ENCODE measurements at places on chromosomes 5 and 9. TPM values are rescaled to one million over a fixed set of nuclear protein-coding genes. Genes with fewer than 3 reads are reported as not detected.

Gene TLR4
- 0.12 TPM for total RNA-seq

Gene PKD2L2
- not detected for total RNA-seq

Gene TAF11L10
- not detected for total RNA-seq

Gene ARL14EPL
- total RNA-seq = 0.66 TPM

Gene MELK
- total RNA-seq = 20.8 TPM

Gene PIP5K1B
- 8.6 TPM for total RNA-seq

Gene SEMA5A
- 0.52 TPM for total RNA-seq

Gene LHX3
- not detected for total RNA-seq

Gene PDE6A
- total RNA-seq = not detected

Gene PCDH1
- total RNA-seq = 146 TPM
